ENCODE measurements at places on chromosomes 12 and 14. TPM values are rescaled to one million over a fixed set of nuclear protein-coding genes. Genes with fewer than 3 reads are reported as not detected.

Gene ZNF10
- total RNA-seq, result 27.9 TPM

DNA sequence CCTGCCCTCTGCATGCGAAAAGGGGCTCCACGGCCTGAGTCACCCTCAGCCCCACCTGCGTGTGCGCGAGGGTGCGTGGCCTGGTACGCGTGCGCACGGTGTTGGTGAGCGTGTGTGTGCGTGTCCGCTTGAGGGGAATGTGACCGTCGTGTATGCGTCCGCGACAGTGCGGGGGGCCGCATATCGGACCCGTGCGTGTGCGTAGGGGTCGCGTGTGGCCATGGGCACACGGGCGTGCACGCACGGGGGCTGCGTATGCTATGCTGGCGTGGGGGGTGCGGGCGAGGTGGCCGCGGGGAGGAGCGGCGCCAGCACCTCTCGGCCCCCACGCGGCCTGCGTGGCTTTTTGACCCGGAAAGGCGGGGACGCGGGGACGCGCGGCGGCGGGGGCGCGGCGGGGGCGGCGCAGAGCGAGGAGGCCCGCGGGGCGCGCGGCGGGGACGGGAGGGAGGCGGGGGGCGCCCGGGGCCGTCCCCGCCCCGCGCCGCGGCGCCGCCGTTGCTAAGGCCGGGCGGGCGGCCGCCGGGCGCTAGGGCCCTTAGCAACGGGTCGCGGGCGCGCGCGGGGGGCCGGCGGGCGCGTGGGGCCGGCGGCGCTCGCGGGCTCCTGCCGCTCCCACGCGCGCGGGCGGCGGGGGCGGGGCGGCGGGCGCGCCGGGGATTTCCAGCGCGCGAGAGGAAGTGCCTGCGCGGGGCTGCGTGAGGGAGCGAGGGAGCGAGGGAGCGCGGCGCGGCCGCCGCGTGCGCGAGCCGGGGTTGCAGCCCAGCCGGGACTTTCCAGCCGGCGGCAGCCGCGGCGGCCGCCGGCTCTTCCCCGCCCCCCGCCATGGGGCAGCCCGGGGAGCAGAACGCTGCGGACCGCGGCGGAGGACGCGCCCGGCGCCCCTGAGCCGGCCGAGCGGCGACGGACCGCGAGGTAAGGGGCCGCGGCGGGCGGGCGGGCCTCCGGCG, at the start of gene TRAF3:
TRAF3 (plus strand) TSS at position 689 of the 950 bp plus-strand sequence. CDS start 92,753 bp downstream, outside the sequence.
- DNase-seq, result peak; percentile 89

GRCh38 chr12:89693639-89694202, 14.9 kb downstream of the ATP2B1 start:
- DNase-seq, result no peak

DNA sequence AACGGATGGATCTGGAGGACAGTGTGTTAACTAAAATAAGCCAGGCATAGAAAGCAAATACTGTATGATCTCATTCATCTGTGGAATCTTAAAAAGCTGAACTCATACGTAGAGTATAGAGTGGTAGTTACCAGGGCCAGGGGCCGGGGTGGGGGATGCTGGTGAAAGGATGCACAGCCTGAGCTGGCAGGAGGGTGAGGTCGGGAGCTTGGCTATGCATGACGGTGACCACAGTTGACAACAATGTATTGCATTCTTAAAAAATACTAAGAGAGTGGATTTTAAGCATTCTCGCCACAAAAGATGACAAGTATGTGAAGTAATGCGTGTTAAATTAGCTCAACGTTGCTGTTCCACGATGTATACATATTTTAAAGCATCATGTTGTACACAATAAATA, 351.3 kb downstream of the TMEM121 start:
- DNase-seq, result no peak

Measured in natural killer cell (primary cell).